ENCODE measurements at places on chromosomes 11 and 22.

- no peak for DNase-seq
Observed at GRCh38 chr11:72300268-72300667, 56.3 kb upstream of the PHOX2A start.

DNA sequence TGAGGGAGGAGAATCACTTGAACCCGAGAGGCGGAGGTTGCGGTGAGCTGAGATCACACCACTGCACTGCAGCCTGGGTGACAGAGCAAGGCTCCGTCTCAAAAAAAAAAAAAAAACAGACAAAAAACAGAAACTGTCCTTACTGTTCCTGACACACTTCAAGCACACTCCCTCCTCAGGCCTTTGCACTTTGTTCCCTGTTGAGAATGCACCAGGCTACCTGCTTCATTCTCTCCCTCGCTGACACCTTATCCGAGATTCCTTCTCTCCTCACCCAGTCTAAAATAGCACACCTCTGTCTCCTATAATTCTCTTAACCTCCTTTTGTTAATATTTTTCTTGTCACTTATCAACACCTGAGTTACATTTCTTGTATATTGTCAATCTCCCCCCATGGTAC is 32.3 kb upstream of the TECTA start:
- DNase-seq, result no peak

DNA sequence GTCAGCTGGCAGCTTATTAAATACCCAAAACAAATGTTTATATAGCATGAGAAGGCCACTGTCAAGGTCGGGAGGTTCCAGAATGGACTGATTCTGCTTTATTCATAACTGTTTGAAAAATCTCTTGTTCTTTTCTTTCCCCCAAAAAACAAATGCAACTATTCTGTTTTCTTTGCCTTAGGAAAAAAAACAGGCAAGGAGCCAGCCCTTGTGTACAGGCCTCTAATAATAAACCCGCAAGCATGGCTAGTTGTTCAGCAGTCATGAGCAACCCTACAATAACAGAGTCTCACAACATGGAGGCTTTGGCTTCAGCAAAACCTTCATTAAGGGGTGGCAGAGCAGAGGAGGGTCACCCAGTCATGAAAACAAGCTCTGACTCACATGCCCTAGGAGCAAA is 191.7 kb downstream of the KIRREL3 start:
- DNase-seq, result peak; percentile 76

- no peak for DNase-seq
Observed at GRCh38 chr22:38815842-38816241, 21.9 kb upstream of the DNAL4 start.

GRCh38 chr11:108693852-108694251 is 29.0 kb downstream of the DDX10 start:
- DNase-seq, result no peak

- DNase-seq, result no peak
Observed at GRCh38 chr22:44933666-44934453, 75.9 kb downstream of the PHF21B start.

- no peak for DNase-seq
Observed at GRCh38 chr11:35281169-35281688, 138.1 kb downstream of the SLC1A2 start.

DNA sequence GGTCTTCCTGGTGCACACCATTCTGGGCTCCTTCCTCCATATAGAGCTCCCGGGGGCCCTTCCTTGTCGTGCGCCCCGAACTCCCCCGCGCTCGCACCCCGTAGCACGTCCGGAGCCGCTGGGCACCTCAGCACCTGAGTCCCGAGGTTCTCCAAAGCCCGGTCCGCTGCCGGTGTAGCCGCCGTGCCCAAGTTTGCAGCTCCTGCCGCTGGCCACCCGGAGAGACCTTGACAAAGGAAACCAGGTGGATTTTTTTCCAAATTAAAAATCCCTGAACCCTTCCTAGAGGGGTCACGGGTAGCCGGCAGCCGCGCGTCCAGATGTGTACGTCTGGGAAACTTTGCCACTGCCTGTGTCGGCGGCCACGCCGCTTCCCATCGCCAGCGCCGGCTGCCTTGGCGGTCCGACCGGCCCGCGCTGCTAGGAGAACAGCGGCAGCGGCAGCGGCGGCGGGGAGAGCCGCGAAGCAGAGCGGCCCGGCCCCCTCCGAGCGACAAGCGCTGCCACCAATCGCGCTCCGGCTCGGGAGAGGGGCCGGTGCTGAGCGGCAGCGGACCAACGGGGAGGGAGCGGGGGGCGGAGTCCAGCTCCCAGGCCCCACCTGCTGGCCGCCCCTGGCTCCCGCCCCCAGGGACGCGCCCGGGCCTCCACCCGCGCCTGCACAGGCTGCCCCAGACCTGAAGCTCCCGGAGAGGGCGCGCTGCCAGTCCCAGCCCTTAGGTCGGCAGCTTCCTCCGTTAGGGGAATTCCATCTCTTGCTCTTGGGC is at the start of gene GALNT18:
TSS of gene GALNT18 (minus strand) at position 433 of the 767 bp plus-strand sequence.
- peak; percentile 97 for DNase-seq
